Type B pancreatic cell (in vitro differentiated cells): ENCODE measurements at places on chromosomes 7 and 10. TPM values are rescaled to one million over a fixed set of nuclear protein-coding genes. Genes with fewer than 3 reads are reported as not detected.

GRCh38 chr7:44983742-44984477 is 5.1 kb upstream of the MYO1G start:
- no peak for DNase-seq

- DNase-seq: no peak
These were observed 275.1 kb upstream of the NRP1 start for GRCh38 chr10:33609546-33609945.

DNA sequence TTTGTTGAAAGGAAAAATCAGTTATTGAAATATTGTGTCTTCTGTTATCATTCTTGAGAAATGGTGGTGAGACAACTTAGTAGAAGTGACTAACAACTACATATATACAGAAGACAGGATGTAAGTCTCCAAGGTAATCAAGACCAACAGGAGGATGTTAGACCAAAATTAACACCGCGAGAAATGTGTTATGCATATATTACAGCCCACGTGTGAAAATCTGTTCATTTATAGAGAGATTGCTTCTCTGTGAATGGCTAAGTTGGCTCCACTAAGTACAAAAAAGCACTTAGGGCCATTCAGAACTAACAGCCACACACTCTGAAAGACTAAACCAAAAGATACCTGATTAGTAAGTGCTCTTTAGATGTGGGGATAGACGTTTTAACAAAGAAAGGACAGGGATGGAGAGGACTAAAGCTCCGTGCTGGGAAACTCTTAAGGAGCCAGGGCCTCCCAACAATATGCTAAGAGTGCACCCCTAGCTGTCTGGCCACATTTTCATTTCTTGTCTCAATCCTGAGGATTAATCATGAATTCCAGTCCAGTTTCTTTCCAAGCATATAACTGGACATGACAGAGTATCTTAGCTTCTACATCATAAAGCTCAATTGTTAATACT is 26.5 kb downstream of the HDAC9 start:
- no peak for DNase-seq

GRCh38 chr7:123709525-123709924 is 39.3 kb downstream of the WASL start:
- DNase-seq: no peak

The NAT16 gene
- total RNA-seq: not detected in 2 replicates

The SKAP2 gene
- 25.5 and 61.6 TPM in 2 replicates for total RNA-seq

The CDC14C gene
- not detected in 2 replicates for total RNA-seq

GRCh38 chr7:131196803-131197202 is 130.9 kb upstream of the MKLN1 start:
- no peak for DNase-seq

- DNase-seq: no peak
These were observed 19.2 kb downstream of the KCP start for GRCh38 chr7:128891110-128891941.

DNA sequence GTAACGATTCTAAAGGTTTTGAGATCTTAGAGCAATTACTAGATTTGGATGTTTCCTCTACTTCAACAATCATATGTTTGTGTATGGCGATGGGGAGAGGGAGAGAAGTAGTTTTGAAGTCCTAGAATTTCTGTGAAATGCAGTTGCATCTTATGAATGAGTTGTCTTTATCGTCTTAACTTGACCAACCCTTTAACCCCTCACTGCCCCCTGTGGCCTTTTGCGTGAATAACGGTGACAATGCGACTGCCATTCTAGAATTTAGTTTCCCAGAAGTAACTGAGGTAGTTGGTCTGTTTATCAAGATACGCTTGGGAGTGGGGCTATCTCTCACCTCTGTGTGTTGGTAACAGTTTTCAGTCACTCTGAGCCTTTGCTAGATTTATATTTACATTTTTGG is 204.6 kb downstream of the HDAC9 start:
- DNase-seq: no peak

The NME8 gene
- 0.14 TPM in 1 of 2 replicates, not detected in the other for total RNA-seq

- no peak for DNase-seq
These were observed 93.9 kb downstream of the PDGFA start for GRCh38 chr7:425794-426188.

The FGFR2 gene
- total RNA-seq: 68.8 and 173 TPM in 2 replicates

DNA sequence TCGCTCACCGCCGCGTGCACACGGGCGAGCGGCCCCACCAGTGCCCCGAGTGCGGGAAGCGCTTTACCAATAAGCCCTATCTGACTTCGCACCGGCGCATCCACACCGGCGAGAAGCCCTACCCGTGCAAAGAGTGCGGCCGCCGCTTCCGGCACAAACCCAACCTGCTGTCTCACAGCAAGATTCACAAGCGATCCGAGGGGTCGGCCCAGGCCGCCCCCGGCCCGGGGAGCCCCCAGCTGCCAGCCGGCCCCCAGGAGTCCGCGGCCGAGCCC is 3.3 kb downstream of the REPIN1 start:
- no peak for DNase-seq

The CACUL1 gene
- total RNA-seq: 42.9 and 50.8 TPM in 2 replicates

The SPDYE11 gene
- total RNA-seq: not detected in 2 replicates

DNA sequence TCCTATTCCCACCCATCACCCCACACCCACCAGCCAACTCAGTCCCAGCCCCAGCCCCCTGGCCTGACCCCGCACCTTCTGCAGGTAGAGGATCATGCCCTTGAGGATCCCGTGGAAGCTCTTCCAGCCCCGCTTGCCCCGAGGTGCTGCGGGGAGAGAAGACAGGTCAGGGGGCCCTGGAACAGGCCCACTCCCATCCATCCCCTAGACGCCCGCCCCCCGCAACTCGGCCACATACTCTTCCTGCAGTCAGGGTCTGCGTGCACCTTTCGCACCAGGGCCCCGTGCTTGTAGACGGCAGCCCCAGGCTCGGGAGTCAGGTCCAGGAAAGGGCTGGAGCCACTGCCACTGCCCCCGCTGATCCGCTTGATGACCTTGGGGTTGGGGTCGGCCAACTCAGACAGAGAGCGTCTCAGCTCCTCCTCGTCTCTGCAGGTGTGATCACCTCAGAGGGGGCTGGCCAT is 9.6 kb downstream of the NFKB2 start:
- peak; percentile 68 for DNase-seq

DNA sequence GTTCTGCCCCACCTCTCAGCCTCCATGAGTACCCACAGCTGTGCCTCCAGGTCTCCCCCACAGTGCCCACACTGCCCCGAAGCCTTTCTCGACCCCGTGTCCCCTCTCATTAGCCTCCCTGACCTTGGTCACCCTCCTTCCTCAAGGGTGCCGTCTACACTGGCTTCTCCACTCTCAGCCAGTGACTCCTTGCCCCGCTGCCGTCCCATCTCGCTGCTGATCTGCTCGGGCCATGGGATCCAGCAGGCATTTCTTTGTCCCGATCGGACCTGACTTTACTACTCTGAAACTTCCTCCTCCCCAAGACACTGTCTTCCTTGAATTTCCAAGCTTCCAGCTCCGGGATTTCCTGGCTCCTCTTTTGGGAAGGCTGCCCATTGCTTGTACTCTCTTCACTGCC is 31.3 kb downstream of the FKBP6 start:
- DNase-seq: no peak

The TMEM225B gene
- total RNA-seq: 0.36 and 0.82 TPM in 2 replicates

The PNLIPRP1 gene
- not detected in 2 replicates for total RNA-seq

DNA sequence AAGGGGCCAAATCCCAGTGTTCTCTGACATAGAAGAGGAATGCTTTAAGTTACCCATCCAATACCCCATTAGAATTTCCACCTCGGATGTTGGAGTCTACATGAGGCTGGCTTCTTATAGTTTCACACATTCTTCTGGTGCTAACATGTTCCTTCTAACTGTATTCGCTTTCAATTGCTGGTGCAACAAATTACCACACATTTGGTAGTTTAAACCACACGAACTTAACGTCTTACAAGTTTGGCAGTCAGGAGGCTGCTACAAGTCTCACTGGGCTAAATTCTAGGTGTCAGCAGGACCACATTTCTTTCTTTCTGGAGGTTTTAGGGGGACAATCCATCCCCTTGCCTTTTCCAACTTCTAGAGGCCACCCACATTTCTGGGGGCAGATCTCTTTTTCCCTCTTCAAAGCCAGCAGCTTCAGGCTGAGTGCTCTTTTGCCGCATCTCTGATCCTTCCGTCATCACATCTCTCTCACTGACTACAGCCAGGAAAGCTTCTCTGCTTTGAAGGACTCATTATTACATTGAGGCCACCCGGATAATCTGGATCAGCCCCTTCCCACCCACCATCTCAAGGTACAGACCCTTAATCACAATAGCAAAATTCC is 5.1 kb upstream of the MACC1 start:
- DNase-seq: no peak
